ENCODE measurements at places on chromosomes 6 and 20.

DNA sequence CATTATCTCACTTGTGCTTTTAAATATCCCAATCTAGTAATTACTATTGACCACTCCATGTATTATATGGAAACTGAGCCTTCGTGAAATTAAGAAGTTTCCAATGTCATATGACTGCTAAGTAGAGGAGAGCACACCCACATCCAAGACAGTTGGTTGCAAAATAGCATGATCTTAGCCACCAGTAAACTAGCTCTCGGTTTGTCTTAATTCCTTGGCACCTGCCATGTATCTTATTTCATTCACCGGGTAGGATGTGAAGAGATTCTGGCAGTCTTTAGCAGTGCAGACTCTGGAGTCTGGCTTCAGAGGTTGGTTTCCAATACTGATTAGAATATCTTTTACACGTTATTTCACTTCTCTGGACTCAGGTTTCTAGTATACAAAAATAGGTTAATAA, 270.3 kb downstream of the LAMA2 start:
- no peak for DNase-seq

DNA sequence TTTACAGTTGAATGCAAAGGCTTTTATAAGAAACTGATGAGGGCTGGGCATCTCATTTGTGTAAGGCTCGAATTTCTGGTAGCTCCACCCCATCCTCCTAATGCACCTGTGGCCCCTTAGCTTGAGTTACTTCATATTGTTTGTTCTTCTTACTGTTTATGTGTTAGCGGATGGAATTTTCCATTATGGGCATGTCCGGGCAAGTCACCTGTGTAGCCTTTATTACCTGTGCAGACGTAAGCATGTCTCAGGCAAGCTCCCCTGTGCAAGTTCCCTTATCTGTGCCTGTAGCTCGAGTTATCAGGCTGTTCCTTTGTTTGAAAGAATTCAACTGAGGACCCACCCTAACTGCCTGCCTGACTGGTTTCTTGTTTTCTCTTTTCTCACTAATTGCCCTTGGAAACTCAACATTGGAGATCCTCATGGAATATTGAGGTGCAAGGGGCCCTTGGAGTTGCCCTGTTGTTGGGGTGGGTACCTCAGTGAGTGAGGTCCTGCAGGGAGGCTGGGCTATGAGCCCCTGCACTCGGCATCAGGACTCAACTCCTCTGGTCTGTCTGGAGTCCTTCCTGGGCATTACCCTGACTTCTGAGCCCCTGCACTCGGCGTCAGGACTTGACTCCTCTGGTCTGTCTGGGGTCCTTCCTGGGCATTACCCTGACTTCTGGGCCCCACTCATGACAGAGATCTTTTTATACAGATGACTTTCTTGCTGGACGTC, 207.9 kb upstream of the SULF2 start:
- peak; percentile 36 for DNase-seq

- peak; percentile 35 for DNase-seq
These were observed 587.2 kb downstream of the EPM2A start for GRCh38 chr6:145147981-145148749.

DNA sequence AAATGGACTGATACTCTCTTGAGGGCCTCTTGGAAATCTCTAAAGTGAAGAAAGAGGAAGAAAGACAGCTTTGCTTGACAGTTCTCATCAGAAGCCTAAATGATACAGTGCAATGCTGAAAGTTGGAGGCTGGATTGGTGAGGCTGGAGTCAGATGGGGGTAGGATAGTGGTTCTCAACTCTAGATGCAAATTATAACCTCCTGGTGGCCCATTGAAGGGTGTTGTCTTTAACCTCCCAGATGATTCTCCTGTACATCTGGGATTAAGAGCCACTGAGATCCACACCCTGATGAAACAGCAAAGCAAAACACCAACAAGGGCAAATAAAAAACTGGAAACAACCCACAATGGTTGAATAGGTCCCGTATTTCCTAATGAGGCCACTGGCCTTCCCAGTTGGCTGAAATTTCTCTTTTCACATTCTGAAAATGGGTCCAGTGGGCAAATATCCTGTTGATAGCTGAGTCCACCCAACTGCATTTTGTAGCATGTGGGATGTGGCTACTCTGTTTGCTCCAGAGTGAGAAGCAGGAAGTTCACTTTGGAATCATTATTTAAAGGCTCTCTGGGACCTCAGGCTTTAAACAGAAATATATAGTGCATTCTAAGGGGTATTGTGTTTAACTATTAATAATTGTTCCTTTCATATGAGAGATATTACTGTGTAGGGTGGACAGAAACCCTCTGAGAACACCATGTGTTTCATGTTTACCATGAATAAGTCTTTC, 208.1 kb downstream of the SOX4 start:
- DNase-seq, result no peak

DNA sequence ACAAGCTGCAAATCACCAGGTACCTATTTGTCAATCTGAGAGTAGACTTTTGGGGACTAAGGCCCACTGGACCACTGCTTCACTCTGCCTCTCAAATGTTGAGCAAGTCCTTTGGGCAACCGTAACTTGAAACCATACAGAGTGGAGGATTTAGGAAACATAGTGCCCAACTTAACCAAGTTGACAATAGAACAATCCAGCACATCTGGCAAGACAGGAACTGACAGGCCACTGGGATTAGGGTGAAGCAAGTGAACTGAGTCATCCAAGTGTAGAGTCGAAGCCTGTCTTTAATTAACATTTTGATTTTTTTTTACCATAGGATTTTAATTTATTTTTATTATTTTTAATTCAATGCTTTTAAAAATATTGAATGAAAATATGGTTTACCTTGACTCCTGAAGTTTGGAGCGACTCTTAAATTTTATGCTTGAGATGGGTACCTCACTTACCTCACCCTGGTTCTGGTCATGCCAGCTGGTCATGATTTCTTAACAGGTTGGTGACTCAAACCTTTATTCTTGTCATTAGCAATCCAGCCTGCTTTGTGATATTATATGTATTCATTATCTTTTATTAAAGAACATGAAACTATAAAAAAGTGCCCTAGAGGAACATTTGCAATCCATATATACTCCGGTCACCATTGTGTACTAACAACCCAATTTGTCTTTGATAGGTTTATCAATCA, 312.1 kb upstream of the DEFB112 start:
- DNase-seq, result no peak

GRCh38 chr20:33731693-33732165, at the start of gene ZNF341:
Gene ZNF341 (plus strand): TSS chr20:33731996. CDS start chr20:33732022, 26 bp downstream.
- peak; percentile 98 for DNase-seq

GRCh38 chr6:114342826-114343781, at the start of gene HS3ST5:
Gene HS3ST5 (minus strand): TSS chr6:114343023. CDS start chr6:114062845, 280,178 bp downstream.
- no peak for DNase-seq

DNA sequence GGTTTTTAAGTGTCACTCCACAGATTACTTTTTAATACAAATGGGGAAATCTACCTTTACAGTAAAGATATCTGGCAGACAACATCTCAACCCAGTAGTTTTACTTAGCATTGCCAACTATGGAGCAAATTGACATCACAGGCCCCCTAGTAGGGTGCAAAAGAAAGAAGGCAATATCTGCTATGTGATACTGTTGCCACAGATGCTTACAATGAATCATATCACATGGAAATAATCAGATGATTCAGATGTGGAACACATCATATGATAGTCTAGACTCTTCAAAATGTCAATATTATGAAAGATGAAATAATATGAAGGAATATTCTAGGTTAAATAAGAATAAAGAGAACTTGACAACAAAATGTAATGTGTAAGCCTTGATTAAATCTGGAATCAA, 322.5 kb downstream of the BMP2 start:
- DNase-seq, result no peak

DNA sequence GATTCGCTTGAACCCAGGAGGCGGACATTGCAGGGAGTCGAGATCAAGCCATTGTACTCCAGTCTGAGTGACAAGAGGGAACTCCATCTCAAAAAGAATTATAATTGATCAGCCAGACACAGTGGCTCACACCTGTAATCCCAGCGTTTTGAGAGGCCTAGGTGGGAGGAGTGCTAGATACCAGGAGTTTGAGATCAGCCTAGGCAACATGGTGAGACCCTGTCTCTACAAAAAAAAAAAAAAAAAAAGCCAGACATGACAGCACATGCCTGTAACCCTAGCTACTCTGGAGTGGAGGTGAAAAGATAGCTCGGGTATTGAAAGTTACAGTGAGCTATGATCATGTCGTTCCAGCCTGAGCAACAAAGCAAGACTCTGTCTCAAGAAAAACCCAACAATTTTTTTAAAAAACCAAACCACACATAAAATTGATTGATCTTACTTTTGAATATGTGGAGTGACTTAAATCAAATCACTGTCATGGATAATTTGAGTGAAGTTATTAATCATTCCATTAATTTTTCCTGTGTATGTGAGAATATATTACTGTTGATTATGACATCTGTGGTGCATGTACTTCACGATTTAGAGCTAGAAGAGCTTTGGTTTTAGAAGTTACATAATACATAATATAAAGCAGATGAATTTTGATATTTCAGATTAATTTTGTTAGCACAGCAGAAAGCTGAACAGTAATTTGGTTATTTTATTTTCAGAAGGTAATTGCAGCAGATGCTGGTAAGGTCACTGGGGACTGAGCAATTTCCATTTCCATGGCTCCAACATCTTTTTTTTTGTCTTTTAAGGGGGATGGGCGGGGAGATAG, 34.4 kb downstream of the NCOA7 start:
- no peak for DNase-seq

DNA sequence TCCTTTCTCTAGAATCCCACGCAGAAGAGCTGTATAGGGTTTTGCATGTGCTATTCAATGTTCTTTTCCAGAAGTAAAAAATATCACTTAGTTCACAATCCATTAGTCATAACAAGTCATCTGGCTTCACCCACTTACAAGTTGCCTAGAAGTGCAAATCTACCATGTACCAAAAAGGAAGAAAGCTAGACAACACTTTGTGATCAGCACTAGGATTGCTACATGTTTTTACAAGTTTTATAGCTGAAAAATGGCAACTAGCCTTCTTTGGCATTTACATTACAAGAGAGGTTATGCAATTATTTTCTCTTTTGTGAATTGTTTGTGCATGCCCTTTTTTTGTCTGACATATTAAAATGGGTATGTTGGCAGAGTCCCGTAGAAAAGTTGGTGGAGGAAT, 85.6 kb upstream of the PTPRK start:
- DNase-seq, result no peak

DNA sequence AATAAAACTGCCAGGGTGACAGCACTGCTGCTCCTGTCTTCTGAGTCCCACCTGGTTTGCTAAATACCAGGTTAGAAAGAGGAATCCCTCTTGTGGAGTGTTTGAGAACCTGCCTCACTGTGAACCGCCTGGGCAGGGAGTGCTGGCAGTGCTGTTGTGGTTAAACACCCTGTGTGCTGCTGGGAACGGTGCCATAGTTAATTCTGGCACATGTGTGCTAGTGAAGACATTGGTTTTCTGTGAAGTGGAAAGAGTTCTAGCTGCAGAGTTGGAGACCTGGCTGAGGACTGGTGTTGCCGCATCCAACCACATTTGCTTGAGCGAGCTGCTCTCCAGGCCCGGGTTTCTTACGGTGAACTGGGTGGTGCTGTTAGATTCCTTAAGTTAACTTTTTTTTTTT, 72.7 kb downstream of the IGF2R start:
- DNase-seq, result no peak

- DNase-seq, result no peak
These were observed 350.0 kb upstream of the MANEA start for GRCh38 chr6:95227351-95227750.

GRCh38 chr20:38108438-38108985, 56.6 kb downstream of the TGM2 start:
- DNase-seq, result no peak

GRCh38 chr20:753136-753535, 15.2 kb downstream of the SLC52A3 start:
- no peak for DNase-seq

GRCh38 chr6:12356983-12357972, 67.1 kb downstream of the EDN1 start:
- DNase-seq, result no peak

- DNase-seq, result no peak
These were observed 148.3 kb downstream of the ZNF217 start for GRCh38 chr20:53445321-53445731.
